ENCODE measurements at places on chromosomes 16 and 17. TPM values are rescaled to one million over a fixed set of nuclear protein-coding genes. Genes with fewer than 3 reads are reported as not detected.

HOXB3 gene
- 0.45 TPM for polyA plus RNA-seq

CIBAR2 gene
- not detected for polyA plus RNA-seq

DNA sequence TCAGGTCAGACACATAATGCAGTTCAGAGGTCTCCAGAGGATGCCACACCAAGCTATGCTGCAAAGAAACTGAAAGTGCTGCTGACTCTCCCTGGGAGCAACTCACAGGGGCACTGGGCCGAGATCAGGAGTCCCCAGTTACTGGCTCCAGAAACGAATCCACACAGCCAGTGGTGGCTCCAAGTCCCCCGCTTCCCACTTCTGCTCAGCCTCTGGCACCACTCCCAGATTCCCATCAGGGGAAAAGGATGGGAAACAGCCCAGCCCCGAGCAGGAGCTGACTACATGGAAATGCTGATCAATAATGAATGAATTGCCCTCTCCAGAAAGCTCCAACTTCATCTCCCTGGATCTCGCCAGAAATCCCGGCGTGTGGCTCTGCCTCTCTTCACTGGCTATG is 62.3 kb upstream of the CDH5 start:
- H3K4me1 ChIP-seq, result peaks cover 10% of the 10 kb centered on the region
- no peak for DNase-seq
- no peak overlapping the region for H3K27ac ChIP-seq
- no peaks in the 10 kb centered on the region for H3K36me3 ChIP-seq

GRCh38 chr17:46115699-46116098 is 77.5 kb downstream of the KANSL1 start:
- H3K4me3 ChIP-seq, result no peak overlapping the region
- H3K27me3 ChIP-seq, result no peaks in the 10 kb centered on the region
- no peaks in the 10 kb centered on the region for H3K36me3 ChIP-seq
- H3K4me1 ChIP-seq, result peaks cover 88% of the 10 kb centered on the region

GRCh38 chr17:67216578-67217320 is 28.2 kb downstream of the HELZ start:
- H3K27me3 ChIP-seq, result no peaks in the 10 kb centered on the region
- H3K4me1 ChIP-seq, result peaks cover 39% of the 10 kb centered on the region
- no peak overlapping the region for H3K27ac ChIP-seq

DNA sequence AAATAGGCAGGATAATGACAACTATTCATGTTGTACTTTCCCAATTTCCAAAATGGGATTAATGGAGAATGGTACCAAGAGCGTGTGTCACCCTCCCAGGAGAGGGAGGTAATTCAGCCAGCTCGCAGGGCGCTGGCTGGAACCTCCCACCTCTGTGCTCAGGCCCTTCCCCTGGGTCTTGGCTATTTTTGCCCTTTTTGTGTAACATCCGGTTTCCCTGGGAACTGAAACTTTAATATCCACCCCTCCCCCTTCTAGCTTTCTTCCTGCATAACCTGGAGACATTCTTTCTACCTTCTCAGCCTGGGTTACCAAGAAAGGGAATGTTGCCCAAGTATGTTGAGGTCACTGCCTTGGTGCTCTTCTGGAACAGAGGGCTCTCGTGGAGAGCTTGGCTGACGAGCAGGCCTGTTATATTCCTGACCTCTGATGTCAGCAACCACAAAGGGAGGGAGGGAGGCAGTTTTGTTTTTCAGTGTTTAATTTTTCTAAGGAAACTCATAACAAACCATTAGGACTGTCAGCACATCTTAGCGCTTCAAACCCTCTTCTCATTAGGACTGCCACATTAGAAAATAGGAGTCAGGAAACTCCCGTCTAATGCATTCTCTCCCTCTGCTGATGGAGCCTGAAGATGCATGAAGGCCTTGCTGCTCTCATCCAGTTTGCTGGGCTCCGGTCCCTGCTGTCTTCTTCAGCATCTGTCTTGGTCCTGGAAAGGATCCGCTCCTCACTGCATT is 25.6 kb downstream of the ITGB3 start:
- H3K27me3 ChIP-seq, result peaks cover 2% of the 10 kb centered on the region
- no peaks in the 10 kb centered on the region for H3K36me3 ChIP-seq
- no peak for DNase-seq
- no peaks in the 10 kb centered on the region for H3K4me1 ChIP-seq

DNA sequence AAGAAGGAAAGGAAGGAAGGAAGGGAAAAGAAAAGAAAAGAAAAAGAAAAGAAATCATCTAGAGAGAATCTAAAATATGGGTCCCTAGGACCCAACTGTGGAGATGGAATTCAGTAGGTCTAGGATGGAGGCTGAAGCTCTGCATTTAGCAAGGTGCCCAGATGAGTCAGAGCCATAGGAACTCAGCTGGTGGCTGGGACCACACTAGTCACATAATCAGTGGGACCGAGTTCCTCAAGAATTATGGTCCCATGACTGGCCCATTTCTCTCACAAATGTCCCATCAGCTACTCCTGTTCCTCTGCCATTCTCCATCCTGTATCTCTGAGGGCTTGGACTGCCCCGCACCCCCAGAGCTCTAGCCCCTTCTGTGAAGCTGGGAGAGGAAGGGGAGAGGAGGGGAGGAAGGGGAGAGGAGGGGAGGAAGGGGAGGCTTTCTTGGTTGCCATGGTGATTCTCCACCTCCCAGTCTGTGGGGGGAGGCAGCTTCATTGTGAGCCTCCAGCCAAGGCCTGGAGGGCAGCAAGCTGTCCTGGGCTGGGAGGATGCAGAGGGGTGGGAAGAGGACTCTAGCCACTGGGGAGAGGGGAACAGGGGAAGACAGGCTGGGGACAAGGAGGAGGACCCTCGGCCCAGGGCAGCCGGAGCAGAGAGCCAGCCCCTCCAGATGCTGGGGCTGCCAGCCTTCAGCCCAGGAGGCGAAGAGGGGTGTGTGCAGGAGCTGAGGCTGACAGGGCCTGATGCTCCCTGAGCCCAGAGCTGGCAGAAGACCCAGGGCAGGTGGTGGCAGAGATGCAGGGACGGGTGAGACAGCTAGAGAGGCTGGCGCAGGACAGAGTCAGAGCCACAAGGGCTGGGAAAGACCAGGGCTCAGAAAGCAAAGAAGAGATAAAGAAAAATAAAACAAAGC is 37.8 kb upstream of the LHX1 start:
- no peak overlapping the region for H3K4me3 ChIP-seq
- no peak for DNase-seq
- H3K27me3 ChIP-seq, result peaks cover 6% of the 10 kb centered on the region
- no peak overlapping the region for H3K27ac ChIP-seq
- no peaks in the 10 kb centered on the region for H3K4me1 ChIP-seq
- no peaks in the 10 kb centered on the region for H3K36me3 ChIP-seq

GRCh38 chr17:15220785-15221184 is 44.3 kb downstream of the PMP22 start:
- peaks cover 7% of the 10 kb centered on the region for H3K27me3 ChIP-seq
- no peaks in the 10 kb centered on the region for H3K4me1 ChIP-seq
- H3K27ac ChIP-seq, result no peak overlapping the region

DNA sequence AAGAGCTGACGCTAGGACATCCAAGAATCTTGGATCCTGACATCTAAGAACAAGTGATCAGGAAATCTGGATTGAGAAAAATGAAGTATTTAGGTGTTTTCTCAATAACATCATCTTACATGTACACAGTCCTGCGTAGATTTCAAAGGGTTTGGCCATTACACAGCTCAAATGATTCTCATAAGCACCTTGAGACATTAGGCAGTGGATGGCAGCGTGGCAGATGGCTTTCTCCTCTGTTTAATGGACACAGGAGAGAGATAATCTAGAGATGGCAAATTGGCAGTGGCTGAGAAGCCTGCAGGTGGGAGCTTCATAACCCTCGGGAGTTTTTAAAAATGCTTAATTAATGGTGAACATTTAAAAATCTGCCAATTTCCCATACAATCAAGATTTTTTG is 137.5 kb downstream of the ZFHX3 start:
- no peaks in the 10 kb centered on the region for H3K36me3 ChIP-seq
- H3K4me3 ChIP-seq, result no peak overlapping the region
- H3K27me3 ChIP-seq, result no peaks in the 10 kb centered on the region
- no peak for DNase-seq
- H3K27ac ChIP-seq, result no peak overlapping the region

DNA sequence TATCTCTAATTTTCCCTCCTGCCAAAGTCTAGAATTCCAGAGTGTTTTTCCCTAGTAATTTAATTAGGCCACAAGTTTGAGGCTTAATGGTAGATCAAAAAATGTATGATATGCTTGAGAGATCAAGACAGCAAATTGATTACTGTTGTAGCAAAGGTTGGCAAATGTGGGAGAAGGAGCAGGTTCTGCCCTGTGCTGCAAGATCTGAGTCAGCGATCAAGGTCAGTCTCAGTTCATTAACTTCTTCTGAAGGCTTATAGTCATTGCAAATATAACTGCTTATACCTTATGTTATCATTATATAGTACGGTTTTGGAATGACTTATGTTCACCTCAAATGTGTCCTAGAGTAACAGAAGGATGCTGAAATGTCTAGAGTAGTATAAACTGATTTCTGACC is 231.1 kb upstream of the TBX2 start:
- peaks cover 19% of the 10 kb centered on the region for H3K36me3 ChIP-seq
- no peaks in the 10 kb centered on the region for H3K4me1 ChIP-seq
- no peak for DNase-seq
- H3K27ac ChIP-seq, result no peak overlapping the region
- H3K27me3 ChIP-seq, result no peaks in the 10 kb centered on the region

GRCh38 chr16:87840271-87840978 is 28.9 kb downstream of the SLC7A5 start:
- no peak overlapping the region for H3K4me3 ChIP-seq
- H3K4me1 ChIP-seq, result no peaks in the 10 kb centered on the region
- no peaks in the 10 kb centered on the region for H3K27me3 ChIP-seq
- no peak for DNase-seq

DNA sequence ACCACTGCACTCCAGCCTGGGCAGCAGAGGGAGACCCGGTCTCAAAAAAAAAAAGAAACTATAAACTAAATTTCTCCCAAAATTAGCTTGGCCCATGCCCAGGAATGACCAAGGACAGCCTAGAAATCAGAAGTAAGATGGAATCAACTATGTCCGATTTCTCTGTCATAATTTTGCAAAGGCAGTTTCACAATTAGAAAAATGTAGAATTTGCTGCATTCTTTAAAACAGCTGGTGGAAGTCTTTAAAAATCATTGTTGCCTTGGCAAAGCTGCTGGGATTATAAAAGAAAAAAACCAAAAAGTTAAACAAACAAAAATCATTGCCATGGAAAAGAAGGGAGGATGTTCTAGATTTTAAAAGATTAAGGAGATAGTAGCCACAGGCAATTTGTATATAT is 32.4 kb downstream of the WWP2 start:
- H3K4me3 ChIP-seq, result no peak overlapping the region
- H3K27ac ChIP-seq, result no peak overlapping the region
- no peak for DNase-seq
- H3K27me3 ChIP-seq, result no peaks in the 10 kb centered on the region
- H3K4me1 ChIP-seq, result peaks cover 3% of the 10 kb centered on the region

DNA sequence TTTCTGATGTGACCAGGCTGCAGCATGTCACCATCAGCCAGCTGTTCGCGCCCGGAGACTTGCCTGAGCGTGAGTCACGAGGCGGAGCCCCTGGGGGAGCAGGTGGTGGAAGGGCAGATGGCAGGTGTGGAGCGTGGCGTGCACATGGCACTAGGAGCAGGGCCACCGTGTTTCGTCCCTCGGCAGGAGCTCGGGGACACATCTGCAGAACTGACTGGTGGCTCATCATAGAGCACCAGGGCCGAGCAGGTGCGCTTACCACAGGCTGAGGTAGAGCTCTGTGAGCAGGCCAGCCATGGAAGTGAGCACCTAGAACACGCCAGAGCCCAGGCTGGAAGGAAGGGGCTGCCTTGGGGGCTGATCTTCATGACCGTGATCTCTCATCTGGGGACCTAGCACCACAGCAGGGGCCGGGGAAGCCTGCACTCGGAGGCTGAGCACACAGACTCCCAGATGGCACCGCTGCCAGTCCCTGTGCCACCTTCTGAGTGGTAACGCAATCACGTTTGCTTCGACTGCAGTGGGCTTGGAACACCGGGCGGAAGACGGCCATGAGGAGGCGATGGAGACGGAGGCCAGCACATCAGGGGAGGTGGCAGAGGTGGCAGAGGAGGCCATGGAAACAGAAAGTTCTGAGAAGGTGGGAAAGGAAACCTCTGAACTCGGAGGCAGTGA is 61.8 kb upstream of the ENDOV start:
- H3K36me3 ChIP-seq, result peaks cover 41% of the 10 kb centered on the region
- H3K4me1 ChIP-seq, result no peaks in the 10 kb centered on the region
- no peak overlapping the region for H3K4me3 ChIP-seq
- DNase-seq, result no peak
- H3K27ac ChIP-seq, result no peak overlapping the region

DNA sequence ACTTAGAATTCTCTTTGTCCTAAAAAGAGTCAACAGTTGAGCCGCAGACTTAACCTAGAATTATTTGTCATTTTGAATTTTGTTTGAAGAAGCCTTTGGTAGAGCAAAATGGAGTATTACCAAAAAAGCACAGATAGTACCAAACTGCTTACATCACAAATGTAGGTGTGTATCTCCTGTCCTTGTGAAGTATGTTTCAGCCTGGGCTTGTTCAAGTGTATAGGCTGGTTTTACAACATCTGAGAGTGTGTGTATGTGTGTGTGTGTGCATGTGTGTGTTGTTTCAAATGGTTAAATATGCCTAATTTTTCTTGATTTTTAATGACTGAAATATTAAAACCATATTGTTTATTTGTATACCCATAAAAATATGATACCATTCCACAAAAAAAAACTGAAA is 188.7 kb upstream of the AXIN2 start:
- no peak for DNase-seq
- H3K36me3 ChIP-seq, result no peaks in the 10 kb centered on the region
- no peak overlapping the region for H3K27ac ChIP-seq
- peaks cover 5% of the 10 kb centered on the region for H3K4me1 ChIP-seq
- no peak overlapping the region for H3K4me3 ChIP-seq
- H3K27me3 ChIP-seq, result peaks cover 2% of the 10 kb centered on the region

DNA sequence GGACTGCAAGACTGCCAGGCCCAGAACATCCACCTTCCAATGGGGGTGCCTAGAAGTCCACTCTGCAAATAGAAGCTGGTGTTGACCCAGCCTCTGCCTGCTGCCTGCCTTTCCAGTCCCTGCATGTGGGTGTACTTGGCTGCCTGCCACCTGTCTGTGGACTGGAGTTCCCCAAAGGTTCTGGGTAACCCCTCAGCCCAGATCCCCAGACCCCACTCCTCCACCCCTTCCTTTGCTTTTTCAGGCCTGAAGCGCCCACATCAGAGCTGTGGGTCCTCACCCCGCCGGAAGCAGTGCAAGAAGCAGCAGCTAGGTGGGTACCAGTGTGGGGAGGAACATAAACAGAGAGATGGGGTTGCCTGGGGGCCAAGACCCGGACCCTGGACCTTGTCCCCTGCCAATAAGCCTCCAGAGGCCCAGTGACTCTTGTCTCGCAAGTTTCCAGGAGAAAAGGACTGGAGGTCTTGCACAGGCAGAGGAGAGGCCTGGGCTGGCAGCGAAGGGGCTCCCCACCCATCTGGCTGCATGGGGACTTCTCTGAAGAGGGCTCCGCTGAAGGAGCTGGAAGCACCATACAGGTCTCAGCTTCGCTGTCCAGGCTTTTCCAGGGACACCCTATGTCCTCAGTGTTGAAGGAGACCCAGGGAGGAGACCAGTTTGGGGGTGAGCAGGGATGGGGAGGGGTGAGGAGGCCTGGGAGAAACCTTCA is 34.3 kb downstream of the NLRC5 start:
- peaks cover 8% of the 10 kb centered on the region for H3K27me3 ChIP-seq
- peak; percentile 73 for DNase-seq
- peak overlapping the region; percentile 79 for H3K27ac ChIP-seq
- peaks cover 32% of the 10 kb centered on the region for H3K36me3 ChIP-seq
- peaks cover 75% of the 10 kb centered on the region for H3K4me1 ChIP-seq

GRCh38 chr17:80991645-80992076 is at the start of gene CHMP6:
TSS of gene CHMP6 (plus strand) at chr17:80991841. CDS start at chr17:80991919, 78 bp downstream.
- peaks cover 26% of the 10 kb centered on the region for H3K4me1 ChIP-seq
- peak; percentile 80 for DNase-seq
- H3K4me3 ChIP-seq, result peak within 1 kb of the TSS; percentile 84
- peak within 1 kb of the TSS; percentile 81 for H3K27ac ChIP-seq

Data from immature natural killer cell (primary cell).